ENCODE measurements at places on chromosomes 5 and 9. TPM values are rescaled to one million over a fixed set of nuclear protein-coding genes. Genes with fewer than 3 reads are reported as not detected.
A peak's percentile ranks its signal among the peaks of the same experiment; 100 is the strongest.

GRCh38 chr5:107247427-107247826, 423.3 kb downstream of the EFNA5 start:
- no peak for DNase-seq

GRCh38 chr5:171979606-171980005, 26.8 kb downstream of the FBXW11 start:
- DNase-seq: no peak

ZNF658 gene
- total RNA-seq: 3.1 TPM

GRCh38 chr5:158876263-158876942, 223.3 kb downstream of the EBF1 start:
- DNase-seq: no peak

GRCh38 chr9:3916411-3916810, 383.5 kb downstream of the GLIS3 start:
- DNase-seq: no peak

DNA sequence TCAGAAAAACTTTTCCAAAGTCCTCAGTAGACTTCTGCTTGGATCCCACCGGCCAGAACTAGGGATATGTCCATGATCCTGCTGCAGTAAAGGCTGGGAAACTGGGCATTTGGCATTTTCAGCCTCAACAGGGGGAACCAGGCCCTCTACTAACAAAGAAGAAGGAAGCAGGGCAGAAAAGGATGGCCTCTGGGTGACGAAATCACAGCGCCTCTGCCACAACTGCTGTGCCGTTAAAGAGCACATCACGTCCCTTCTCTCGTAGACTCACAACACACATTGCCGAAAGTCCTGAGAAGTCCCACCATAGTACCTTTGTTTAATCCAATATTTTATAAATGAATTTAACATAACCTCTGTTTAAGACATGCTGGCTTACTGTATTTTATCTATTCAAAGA, 10.4 kb upstream of the AFAP1L1 start:
- no peak for DNase-seq

- DNase-seq: no peak
Measured at GRCh38 chr9:318646-319045, 104.0 kb downstream of the DOCK8 start.

GRCh38 chr9:87601176-87601575, 103.5 kb downstream of the DAPK1 start:
- DNase-seq: no peak

PMPCA gene
- total RNA-seq: 108 TPM

PTGR1 gene
- total RNA-seq: 4.8 TPM

- DNase-seq: no peak
Measured at GRCh38 chr5:168962306-168962705, 338.6 kb downstream of the SLIT3 start.

DNA sequence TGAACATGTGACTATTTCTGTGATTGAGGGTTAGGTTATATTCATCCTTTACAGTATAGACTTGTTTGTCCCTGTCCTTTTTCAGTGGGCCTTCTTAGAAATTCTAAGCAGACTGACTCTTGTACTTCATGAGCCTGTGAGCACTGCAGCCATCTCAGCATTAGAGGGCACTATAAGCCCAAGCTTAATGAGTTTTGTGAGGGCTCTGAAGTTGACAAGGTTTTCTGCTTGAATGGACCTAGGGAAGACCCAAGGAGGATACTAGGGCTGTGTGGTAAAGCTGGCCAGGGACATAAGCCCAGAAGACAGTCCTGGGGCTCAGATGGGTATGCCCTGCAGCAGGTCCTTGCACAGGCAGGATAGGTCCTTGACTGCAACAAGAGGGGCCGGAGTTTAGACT, 126.5 kb downstream of the MRPS30 start:
- no peak for DNase-seq

- no peak for DNase-seq
Measured at GRCh38 chr5:169202969-169203368, 98.0 kb downstream of the SLIT3 start.

- no peak for DNase-seq
Measured at GRCh38 chr5:179467441-179467840, 82.9 kb upstream of the RUFY1 start.

ENTPD8 gene
- total RNA-seq: not detected

GFI1B gene
- not detected for total RNA-seq

- no peak for DNase-seq
Measured at GRCh38 chr9:130932255-130933079, 6.6 kb downstream of the FIBCD1 start.

DNA sequence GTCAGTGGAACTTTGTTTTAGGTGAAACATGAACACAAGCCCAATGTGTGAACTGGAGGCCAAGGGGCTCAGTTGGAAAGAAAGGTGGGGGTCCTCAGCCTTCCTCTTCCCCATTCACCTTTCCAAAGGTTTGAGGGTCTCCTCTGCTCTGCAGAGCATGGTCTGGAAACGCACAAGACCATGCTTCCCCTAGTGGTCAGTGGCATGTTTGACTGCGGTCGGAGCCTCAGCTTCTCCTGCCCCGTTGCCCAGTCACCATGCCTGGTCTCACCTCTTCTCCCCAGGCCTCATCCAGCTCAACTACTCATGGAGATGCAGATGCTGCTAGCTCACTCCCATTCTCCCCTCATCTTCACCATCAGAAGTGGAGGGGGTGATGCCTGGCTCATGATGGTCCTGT, 340.3 kb downstream of the GADD45G start:
- no peak for DNase-seq

DNA sequence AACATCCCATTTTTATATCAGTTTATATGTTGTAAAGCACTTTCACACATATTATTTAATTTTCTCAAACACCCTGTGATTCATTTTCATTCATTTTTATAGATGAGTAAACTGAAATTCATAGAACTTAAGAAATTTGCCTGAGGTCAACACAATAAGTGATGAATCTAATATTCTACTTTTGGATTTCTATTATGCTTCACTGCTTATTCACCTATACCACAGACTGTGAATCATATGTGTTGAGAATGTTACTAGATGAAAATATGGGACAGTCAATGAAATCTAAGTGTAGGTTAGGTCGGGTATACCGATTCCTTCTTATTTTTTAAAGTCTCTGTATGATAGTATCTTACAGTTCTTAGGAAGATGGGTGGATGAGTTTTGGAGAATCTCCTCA, 24.8 kb downstream of the CDC37L1 start:
- DNase-seq: no peak

DNA sequence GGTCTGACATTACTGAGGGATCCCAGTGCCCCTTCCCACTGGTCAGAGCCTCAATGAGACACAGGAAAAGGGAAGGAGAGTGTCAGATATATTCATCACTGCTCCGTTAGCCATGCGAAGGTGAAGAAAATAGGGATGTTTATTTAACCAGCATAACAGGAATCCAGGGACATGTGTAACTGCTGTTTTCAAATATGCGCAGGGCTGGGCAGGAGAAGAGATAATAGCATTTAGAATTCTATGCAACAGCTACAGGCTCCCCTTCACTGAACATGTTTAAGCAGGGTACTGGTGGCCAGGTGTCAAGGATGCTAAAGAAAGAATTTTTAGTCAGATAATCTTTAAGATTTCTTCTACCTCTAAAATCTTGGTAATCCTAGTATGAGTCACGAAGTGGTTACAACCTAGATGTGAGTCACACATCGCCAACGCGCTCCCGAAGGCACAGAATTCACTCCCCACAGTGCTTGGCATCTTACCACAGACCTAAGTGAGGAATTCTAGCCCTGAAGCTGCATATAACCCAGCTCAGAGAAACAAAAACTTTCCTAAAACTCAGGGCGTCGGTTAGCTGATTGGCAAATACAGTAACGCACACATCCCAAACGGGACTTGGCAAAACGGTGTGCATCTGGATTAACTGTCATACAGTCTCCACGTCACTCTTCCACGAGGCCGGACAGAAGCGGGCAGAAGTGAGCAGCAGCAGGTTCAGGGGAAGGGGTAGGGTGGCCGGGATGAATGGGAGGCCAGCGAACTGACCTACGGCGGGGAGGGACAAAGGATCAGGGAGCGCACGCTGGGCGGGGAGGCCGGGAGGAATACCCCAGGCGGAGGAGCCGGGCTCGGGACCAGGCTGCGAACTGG, 1.1 kb downstream of the CTNNAL1 start:
- DNase-seq: peak; percentile 79

IL13 gene
- 13.0 TPM for total RNA-seq

DNA sequence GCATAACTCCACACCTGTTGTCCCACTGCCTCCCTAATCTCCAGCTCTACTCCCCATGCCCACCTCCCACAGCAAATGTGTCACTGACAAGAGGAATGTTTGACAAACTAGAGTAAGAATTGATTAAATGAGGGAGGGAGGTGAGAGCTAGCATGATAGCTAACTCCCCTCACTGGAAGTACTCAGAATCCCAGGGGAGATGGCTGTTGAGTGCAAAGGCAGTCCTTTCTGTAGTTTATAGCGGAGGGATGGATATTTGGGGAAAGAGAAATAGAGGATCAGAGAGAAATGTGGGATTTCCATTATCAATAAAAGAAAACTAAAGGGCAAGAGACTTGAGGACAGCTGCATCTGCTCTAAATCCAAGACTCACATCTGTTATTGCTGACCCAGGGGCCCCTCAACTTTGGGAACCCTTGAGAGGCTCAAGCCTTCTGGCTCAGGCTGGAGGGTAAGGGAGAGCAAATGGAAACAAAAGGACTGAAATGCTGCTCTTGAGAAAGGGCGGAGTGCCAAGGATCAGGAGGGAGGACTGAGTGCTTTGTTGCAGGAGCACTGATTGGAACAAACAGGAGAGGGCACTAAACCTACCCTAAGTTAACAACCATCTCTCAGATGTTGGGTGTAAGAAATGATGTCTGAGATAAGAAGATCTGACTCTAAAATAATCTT, 372.1 kb downstream of the NTRK2 start:
- no peak for DNase-seq

GRCh38 chr5:157026789-157027424, 32.0 kb downstream of the HAVCR1 start:
- DNase-seq: peak; percentile 12

DNA sequence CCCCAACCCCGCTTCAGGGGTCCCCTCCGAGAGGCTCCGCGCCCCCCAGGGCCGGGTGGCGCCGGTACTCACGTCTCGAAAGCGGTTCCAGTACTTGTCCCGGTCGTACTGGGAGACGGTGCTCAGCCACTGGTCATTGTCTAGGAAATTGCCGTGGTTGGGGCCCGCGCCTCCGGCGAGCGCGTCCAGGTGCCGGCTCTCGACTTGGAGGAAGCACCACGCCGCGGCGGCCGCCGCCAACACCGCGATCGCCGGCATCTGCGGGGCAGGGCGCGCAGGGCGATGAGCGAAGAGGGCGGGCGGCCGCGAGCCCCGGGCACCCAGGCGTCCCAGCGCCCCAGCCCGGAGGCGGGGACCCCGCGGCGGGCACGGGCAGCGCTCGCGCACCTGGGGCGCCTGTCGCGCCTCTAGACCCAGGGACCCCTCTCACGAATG, 808 bp downstream of the SPOCK1 start:
- DNase-seq: no peak

GRCh38 chr5:77145666-77146065, 58.6 kb upstream of the ZBED3 start:
- DNase-seq: no peak

- DNase-seq: peak; percentile 31
Measured at GRCh38 chr9:75023846-75024245, 4.2 kb downstream of the CARNMT1 start.

GRCh38 chr5:90408571-90409317, 812 bp downstream of the CETN3 start:
- DNase-seq: no peak

TTC39B gene
- 30.3 TPM for total RNA-seq

ZBED3 gene
- 0.61 TPM for total RNA-seq

- DNase-seq: no peak
Measured at GRCh38 chr5:10825897-10826644, 65.0 kb upstream of the DAP start.

SLC46A2 gene
- not detected for total RNA-seq

DNA sequence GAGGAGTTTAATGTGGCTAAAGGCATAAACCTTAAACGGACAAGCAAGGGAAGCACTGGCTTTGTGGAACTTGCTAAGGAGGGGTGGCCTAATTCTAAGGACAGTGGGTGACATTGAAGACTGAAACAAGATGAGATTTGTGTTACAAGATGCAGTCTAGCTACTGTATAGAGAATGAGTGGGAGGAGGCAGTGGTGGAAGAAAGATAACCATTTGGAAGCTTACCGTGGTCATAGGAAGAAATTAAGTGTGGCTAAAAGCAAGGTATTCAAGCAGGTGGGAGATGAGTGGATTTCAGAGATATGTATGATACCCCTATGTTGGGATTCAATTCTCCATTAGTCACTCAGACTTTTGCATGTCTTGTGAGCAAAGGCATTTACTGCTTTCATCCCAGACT, 4.6 kb downstream of the PAM start:
- DNase-seq: no peak

GNE gene
- total RNA-seq: 20.5 TPM

DNA sequence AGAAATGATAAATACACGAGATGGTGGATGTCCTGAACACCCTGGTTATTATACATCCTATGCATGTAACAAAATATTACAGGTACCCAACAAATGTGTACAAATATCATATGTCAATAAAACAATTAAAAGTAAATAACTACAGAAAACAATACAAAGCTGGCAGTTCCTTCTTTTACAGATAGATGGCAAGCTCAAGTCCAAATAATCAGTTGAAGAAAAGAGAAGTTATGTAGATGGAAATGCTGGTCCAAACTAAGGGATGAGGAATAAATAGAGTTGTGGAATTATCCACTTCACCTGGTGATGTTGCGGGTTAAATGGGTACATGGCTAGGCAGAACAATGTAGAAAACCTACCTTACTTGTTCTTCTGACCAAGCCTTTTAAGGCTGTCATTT, 79.4 kb downstream of the PALM2AKAP2 start:
- no peak for DNase-seq

PAX5 gene
- 0.12 TPM for total RNA-seq

DNA sequence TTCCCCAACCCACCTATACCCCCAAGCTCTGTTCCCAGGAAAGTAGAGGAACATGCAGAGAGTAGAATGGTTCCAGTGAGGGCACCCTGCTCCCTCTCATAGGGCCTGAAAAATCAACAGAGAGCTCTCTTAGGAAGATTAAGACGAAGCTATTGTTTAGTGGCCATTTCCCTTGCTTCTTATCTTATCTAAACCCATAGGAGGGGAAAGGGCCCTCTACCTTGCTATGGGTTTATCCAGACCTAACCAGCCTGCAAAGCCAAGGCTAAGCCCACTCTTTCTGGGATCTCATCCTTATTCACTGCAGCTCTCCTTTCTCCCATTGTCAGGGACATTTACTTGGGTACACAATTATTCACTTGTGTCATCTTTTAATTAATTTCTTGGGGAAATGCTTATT, 39.3 kb upstream of the HK3 start:
- DNase-seq: no peak

FAM221B gene
- total RNA-seq: not detected

GRCh38 chr5:22604711-22605110, 248.4 kb downstream of the CDH12 start:
- no peak for DNase-seq

NME5 gene
- total RNA-seq: not detected
